ENCODE measurements at places on chromosomes 4 and X.

DNA sequence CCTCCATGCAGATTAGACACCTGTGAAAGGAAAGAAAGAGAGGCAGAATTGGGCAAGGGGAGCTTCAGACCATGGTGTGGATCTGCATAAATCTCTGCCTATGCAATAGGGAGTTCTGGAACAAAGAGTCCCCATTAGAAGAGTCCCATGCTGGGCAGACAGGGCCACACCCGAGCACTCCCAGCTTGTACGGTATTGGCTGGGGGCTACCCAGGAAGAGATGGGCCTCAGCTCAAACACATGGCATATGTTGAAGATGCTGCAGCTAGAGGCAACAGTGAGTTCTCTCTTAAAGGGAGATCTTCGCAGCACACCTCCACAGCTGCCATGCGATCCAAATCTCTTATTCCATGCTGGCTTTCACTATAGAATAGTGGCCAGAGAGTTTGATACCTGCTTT, 24.7 kb downstream of the CCNG2 start:
- DNase-seq, result no peak

- no peak for DNase-seq
These were observed 304.0 kb downstream of the MAPK10 start for GRCh38 chr4:86055898-86056297.

- no peak for DNase-seq
These were observed 48.2 kb downstream of the FGFBP1 start for GRCh38 chr4:15890246-15890829.

DNA sequence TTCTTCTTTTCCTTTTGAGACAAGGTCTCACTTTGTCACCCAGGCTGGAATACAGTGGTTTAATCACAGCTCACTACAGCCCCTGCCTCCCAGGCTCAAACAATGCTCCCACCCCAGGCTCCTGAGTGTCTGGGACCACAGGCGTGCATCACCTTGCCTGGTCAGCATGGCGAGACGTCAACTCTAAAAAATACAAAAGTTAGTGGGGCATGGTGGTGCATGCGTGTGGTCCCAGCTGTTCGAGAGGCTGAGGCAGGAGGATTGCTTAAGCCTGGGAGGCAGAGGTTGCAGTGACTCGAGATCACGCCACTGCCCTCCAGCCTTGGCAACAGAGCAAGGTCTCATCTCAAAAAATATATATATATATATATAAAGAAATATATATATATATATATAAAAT, 242.4 kb downstream of the SHOX start:
- no peak for DNase-seq

- DNase-seq, result no peak
These were observed 17.0 kb downstream of the XKRX start for GRCh38 chrX:100911731-100912130.

Data from stimulated activated CD4-positive, alpha-beta T cell treated with anti-CD3 and anti-CD28 coated beads, Interleukin-4, amount 100 ng/mL, for 24 hours (primary cell).